Fibroblast of the conjunctiva (primary cell): ENCODE measurements at places on chromosomes 16 and 17.
A peak's percentile ranks its signal among the peaks of the same experiment; 100 is the strongest.

DNA sequence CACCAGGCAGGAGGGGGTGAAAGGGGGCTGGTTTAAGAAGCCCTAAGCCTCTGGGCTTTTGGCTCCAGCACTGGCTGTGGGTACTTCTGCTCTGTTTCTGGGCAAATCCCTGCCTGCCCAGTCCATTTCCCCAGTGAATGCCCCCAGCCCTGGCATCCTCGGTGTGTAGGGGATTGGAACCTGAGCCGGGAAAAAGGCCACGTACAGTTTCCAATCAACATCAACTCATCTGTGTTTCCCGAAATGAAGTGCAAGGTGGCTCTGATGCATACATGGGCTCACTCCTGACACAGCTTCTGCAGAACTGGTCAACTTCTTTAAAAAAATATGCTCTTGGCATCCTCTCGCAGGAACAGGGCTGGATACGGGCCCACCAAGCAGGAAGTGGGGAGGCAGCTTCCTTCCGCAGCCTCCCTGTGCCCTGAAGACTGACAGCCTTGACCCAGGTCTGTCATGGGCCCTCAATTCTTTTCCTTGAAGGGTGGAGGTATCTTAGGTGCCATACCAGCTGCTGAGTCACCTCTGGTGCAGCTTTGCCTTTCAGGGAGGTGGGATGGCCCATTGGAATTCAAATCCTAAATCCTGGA, 73.3 kb downstream of the N4BP1 start:
- DNase-seq = no peak

- DNase-seq = no peak
Measured at GRCh38 chr16:26950636-26951035, 116.1 kb upstream of the C16orf82 start.

- DNase-seq = no peak
Measured at GRCh38 chr17:58402679-58403078, 14.7 kb downstream of the RNF43 start.

- no peak for DNase-seq
Measured at GRCh38 chr16:52364500-52364899, 182.4 kb downstream of the TOX3 start.

- DNase-seq = no peak
Measured at GRCh38 chr17:18259621-18260331, 686 bp upstream of the MIEF2 start.

- peak; percentile 90 for DNase-seq
Measured at GRCh38 chr16:87806641-87807546, 41.1 kb upstream of the KLHDC4 start.

DNA sequence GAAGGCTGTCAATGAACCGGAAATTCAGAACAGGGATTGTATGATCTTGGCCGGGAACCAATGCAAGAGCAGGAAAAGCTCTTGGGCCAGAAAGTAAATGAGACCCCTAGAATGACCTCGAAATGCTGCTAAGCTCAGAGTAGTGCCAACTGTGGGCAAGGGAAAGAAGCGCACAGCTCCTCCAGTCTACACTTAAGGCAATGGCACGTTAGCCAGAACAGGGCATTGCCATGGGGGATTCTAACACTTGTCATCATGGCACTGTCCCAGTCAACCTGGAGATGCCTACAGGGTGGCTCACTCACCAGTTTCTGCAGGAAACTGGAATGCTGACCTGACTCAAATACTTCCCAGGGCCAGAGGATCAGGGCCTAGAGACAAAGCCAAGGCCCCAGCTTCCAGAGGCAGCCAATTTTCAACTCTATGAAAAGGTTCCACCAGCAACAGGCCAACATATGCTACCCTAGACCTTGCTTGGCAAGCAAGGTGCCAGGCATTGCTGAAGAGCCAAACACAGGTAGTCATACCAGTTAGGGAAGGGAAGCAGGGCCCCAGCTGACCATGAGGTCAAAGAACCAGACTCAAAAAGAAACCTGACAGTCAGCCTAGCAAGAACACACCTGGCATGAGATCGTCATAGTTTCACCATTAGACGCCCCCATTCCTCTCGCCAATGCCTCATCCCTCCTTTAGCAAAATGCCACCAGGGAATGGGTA, 34.9 kb downstream of the ARHGAP17 start:
- no peak for DNase-seq

DNA sequence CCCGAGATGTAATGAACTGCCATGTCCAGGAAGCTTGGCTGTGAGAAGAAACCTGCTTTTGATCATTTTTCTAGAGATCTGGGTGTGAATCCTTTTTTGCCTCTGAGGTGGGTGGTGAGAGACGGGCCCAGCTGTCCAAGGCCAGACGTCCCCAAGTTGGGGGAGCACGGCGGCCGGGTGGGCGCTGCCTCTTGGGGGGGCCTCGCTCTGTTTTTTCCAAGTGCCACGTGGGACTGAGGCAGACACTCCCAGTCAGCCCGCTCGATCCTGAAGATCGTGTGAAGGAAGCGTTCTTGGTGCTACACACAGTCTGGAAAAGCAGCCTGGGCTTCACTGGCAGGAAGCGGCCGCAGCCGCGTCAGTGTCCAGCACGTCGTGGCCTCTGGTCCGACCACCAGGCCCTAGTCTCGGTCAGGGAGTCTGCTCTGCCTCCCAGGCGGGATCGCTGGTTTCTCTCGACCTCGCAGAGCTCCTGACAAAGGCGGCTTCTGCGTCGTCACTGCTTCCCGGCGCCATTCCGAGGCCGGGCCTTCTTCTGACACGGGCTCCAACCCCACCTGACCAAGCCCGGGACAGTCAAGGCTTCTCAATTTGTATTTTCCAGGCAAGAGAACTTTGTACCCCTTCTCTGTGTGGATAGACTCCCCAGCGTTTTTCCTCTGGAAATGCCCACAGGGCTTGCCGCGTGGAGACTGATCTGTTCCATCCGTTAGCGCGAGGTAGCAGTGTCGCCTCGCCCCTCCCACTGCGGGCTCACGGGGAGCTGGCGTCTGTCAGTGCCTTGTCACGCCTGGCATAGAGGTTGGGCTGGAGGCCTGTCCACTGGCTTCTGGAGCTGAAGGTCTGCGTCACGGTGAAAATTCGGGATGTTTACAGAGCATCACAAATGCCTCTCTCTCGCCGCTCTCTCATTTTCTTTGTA, 12.4 kb downstream of the PRSS27 start:
- no peak for DNase-seq

GRCh38 chr17:82528484-82529265, 9.1 kb downstream of the FOXK2 start:
- DNase-seq = peak; percentile 22

- no peak for DNase-seq
Measured at GRCh38 chr17:2695243-2695960, 16.2 kb downstream of the CLUH start.

GRCh38 chr17:80970762-80971703, 20.6 kb upstream of the CHMP6 start:
- no peak for DNase-seq

DNA sequence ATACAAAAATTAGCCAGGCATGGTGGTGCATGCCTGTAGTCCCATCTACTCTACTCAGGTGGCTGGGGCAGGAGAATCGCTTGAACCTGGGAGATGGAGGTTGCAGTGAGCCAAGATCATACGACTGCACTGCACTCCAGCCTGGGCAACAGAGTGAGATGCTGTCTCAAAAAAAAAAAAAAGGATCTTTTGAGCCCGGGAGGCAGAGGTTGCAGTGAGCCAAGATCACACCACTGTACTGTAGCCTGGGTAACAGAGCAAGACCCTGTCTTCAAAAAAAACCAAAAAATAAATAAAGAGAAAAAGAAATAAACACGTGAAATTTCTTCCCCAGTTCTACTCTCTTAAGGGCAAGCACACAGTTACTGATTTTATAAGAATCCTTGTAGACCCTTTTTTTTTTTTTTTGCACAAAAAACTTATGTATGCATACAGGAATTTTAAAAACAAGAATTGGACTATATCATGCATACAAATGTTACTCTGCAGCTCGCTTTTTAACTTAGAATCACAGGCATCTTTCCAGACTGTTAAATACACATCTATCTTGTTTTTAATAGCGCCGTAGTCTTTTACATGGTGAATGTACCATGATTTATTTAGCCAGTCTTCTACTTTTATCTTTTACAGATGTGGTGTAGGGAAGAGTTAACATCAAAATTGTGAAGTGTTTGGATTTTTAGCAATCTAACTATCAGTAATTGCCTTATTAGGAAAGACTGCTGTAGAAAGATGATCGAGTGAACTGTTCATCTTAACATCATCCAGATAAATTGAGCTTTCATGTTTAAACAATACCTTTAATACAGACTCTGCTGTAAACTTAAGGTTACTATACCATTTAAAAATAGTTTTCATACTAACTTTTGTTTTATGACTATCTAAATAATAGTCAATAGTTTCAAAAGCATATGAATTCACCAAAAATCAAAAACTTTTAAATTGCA, 14.6 kb downstream of the CDH3 start:
- no peak for DNase-seq

DNA sequence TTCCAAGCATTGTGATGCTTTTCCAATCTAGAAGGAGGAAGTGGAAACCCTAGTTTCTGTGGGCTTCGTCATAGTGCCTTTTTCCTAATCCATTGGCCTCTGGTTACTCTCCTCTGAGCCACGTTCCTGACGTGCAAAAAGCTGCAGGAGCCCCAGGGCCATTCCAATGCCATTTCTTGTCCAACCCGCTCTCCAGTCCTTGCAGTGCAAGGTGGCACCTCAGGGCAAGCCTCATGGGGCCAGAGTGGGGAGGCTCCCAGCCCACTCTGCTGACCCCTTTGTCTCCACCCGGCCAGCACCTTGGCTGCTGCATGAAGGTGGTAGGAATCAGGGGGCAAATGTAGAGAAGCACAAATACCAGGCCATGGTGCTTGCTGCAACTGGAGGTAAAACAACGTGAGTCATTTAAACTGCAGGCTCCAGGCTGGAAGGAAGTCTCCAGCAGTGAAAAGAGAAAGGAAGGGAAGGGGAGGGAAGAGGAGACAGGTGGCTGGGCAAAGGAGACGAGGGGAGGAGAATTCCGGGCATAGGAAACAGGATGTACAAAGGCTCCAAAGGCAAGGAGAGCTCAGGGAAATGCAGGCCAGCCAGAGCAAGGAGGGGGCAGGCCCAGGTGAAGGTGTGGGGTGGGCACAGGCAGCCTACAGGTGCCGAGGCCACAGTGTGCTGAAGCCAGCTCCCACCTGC, 168.2 kb upstream of the TNRC6C start:
- no peak for DNase-seq

- DNase-seq = peak; percentile 90
Measured at GRCh38 chr17:29645515-29646051, 22.9 kb upstream of the CORO6 start.

- no peak for DNase-seq
Measured at GRCh38 chr17:19378416-19379360, at the start of gene MAPK7. TSS of gene MAPK7 (plus strand) at chr17:19378498. CDS start at chr17:19378901, 403 bp downstream.

DNA sequence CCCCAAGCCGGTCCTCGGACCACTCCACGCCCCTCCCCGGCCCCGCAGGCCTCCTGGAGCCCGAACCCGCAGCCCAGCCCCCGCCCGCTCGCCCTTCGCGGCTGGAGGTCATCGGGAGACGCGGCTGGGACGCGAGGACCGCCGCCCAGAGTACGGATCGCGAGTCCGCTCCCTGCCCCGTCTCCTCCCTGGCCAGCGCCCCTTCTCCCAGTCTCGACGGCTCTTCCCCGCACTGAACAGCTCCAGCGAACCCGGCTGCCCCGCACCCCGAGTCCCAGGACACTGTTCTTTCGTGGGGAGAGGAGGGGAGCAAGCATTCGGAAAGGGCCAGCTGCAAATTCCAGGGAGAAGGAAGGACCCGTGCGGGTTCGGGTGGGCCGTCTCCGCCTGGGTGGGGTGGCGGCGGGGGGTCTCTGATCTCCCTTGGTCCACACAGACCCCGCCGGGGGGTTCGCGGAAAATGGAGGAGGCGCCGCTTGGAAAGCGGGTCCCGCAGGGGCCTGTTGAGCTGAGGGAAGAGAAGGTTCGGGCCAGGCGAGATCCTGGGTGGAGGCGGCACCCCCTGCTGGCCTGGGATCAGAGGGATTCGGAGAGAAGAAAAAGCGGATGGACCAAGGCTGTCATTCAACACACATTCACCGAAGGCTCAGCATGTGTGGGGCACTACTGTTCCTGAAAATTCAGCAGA, 632 bp upstream of the RTN4RL1 start:
- DNase-seq = peak; percentile 37

DNA sequence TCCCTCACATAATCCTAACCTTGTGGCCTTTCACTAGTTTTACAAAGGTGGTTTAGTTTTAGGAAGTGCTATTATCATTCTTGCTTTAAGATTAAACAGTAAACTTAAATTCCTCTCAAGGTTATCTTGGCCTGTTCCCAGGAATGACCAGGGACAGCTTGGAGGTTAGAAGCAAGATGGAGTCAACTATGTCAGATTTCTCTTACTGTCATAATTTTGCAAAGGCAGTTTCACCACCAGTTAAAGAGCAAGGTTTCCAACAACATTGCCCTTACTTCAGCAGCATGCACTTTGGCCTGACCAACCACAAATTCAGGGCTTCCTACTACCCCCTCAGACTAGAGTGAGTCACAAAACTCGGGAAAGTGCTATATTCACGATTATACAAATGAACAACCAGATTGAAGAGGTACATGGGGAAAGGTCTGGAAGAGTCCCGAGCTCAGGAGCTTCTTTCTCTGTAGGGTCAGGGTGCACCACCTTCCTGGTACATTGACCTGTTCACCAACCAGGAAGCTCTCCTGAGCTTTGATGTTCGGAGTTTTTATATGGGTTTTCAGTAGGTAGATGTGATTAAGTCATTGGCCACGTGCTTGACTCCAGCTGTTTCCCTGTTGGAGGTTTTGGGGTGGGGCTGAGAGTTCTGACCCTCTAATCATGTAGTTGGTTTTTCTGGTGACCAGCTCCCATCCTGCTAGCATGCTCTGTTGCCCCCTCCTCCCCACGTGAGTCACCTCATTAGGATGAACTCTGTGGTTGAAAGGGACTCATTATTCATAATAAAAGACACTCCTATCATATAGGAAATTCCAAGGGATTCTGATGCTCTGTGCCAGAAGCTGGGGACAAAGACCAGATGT, 19.4 kb downstream of the RHOT1 start:
- peak; percentile 32 for DNase-seq

GRCh38 chr17:27342059-27342458, 48.1 kb downstream of the WSB1 start:
- no peak for DNase-seq

DNA sequence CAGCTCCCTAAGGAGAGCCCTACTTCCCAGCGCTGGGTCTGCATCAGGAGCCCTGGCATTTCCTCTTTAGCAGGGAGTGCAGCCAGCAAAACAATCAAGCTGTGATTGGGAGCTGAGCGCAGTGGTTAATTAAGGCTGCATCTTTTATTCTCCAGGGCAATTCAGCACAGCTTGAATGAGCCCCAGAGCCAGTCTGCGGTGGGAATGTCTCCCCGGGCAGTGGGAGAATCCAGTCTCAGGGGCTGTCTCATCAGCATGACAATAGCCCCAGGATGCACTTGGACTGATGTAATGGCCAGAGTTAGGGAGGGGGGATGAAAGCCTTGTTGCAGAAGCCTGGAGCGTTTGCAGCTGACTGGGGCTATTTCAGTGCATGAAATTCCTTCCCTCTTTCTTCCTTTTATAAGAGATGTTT, 292.6 kb upstream of the SOX9 start:
- no peak for DNase-seq
